Activated T-cell treated with anti-CD3 and anti-CD28 coated beads for 1 hour (primary cell): ENCODE measurements at places on chromosomes 2 and 18.
A peak's percentile ranks its signal among the peaks of the same experiment; 100 is the strongest.

DNA sequence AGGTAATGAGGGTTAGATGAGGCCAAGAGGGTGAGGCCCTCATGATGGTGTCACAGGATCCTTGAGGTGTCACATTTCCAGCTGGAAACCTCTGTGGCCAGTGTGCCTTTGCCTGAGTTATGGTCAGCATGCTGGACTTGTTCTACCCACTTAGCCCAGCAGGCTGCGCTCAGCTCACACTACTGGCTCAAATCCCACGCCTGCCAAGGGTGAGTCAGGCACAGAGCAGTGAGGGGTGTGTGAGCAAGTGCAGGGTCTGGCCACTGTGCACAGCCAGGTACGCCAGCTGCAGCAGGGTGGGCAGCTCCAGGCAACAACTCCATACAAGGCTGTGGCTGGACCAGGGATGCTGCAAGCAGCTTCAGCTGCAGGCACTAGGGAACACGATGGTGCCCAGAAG lies 616.6 kb upstream of the FSHR start:
- DNase-seq: no peak

GRCh38 chr2:99285526-99285925 lies 15.5 kb downstream of the LYG1 start:
- no peak for DNase-seq

- no peak for DNase-seq
Measured at GRCh38 chr18:7034924-7035323, 82.7 kb downstream of the LAMA1 start.

DNA sequence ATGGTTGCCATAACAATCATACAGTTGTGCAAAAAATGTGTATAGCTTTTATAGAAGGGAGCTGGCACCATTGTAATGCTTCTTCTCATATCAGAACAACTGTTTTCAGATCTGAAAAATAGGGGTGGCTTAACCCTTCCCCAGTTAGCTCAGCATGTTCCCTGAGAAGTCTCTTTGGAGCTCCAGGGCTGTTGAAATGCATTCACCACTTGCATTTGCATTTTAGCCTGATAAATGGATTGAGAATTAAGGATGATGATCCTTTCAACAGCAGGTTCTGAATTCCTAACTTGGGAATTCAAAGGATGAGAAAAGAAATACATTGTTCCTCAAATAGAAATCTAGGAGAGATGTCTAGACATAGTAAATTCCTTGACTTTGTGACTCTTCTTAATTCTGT lies 181.7 kb upstream of the ALPP start:
- no peak for DNase-seq

- DNase-seq: no peak
Measured at GRCh38 chr2:163601377-163601776, 134.4 kb downstream of the FIGN start.

GRCh38 chr2:30231996-30232800 lies 864 bp downstream of the LBH start:
- DNase-seq: peak; percentile 62

GRCh38 chr2:144348846-144349245 lies 171.1 kb downstream of the ZEB2 start:
- no peak for DNase-seq

DNA sequence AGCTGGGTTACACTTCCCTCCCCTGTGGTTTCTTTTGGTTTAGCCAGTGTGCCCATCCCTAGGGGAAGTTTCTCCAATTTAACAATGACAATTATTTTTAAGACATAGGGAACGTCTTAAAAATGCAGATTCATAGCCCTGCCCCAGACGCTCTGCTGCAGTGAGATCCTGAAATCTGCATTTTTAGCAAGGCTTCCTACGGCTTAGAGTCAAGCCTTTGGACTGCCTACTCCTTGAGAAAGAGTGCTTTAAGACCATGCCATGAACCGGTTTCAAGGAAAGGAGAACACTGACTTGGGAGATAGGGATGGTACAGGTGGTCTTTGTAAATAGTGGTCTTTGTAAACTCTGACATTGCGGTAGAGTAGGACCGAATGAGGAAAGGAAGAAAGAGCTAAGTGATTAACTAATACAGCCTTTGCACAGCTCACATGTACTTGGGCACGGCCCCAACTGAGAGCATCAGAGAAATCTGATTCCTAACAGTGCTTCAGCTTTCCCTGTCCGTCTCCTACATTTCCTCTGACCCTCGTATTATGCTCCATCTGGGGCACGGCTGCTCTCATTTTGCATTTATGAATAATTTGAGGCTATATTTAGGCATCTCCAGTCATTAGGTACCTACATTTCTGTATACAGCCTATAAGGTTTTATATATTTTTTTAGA lies 217.6 kb upstream of the TANK start:
- DNase-seq: no peak

DNA sequence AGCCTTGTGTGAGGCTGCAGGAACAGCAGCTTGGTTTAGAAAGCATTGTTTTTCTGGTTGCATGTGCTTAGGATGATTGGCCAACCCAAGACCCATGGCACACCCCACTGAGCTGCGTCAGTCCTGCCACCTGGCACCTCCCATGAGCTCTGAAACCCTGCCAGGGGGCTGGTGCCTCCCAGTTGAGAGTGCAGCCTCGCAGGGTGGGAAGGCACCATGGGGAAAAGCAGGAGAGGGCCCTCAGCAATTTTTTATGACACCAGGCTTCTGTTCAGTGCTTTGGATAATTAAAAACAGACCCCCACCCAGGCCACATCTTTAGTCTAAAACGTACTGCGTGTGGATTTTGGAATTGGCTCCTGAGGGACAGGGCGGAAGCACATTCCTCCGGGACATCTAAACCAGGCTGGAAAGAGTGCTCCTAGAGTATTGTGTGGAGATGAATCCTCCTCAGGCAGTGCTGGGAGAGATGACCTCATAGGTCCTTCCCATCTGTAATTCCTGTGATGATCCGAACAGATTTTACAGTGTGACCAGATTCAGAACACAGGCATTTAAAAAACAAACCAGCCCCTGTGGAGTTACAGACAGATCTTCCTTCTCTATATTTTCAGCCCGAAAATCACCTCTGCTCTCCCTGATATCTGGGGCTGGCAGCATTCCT lies 438.3 kb downstream of the ZNF521 start:
- no peak for DNase-seq

GRCh38 chr2:29632018-29632417 lies 289.4 kb downstream of the ALK start:
- no peak for DNase-seq
